ENCODE measurements at places on chromosomes 7 and 10.

GRCh38 chr10:6990891-6991290 is 410.8 kb upstream of the PRKCQ start:
- no peak for DNase-seq

GRCh38 chr10:124338276-124338925 is 80.3 kb downstream of the OAT start:
- DNase-seq, result no peak

GRCh38 chr10:46226900-46227558 is 59.8 kb upstream of the ANTXRL start:
- DNase-seq, result no peak

- DNase-seq, result no peak
Observed at GRCh38 chr10:91146146-91146545, 74.3 kb upstream of the PCGF5 start.

- DNase-seq, result no peak
Observed at GRCh38 chr7:121019018-121019417, 30.5 kb downstream of the CPED1 start.

GRCh38 chr10:6154566-6154965 is 48.2 kb upstream of the PFKFB3 start:
- DNase-seq, result no peak

- DNase-seq, result no peak
Observed at GRCh38 chr7:110105307-110105706, 985.6 kb upstream of the LRRN3 start.

GRCh38 chr7:28588602-28589001 is 176.3 kb downstream of the CREB5 start:
- DNase-seq, result no peak

DNA sequence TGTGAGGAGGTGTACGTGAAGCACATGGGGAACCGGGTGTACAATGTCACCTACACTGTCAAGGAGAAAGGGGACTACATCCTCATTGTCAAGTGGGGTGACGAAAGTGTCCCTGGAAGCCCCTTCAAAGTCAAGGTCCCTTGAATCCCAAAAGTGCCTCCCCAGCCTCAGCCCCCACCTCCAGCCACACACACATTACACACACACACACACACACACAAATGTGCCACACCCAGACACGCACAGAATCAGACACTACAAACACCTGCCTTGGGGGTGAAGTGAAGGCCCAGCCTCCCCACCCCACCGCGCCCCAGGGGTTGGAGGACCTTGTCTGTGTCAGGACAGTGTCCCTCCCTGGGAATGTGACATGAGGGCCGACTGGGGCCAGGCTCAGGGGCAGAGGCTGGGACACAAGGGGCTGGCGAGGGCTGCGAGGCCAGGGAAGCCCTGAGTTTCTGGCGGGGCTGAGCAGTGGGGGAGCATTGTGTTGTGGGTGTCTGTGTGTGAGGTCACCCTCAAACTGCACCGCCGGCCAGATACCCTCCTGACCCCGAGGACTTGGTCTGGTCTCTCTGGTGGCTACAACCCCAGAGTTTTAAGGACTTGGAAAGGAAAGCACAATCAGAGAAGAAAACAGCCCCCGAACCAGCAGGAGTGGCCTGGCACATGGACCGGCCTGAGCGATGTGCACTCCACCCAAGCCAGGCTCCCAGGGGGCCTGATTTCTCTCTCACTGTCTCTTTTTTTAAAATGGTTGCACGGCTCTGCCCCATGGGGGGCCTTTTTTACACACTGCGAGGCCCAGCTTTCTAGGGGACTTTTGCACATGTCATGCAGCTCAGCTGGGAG is 4.0 kb upstream of the ATP6V1F start:
- DNase-seq, result no peak

GRCh38 chr10:118258285-118258684 is 83.8 kb downstream of the FAM204A start:
- DNase-seq, result no peak

- no peak for DNase-seq
Observed at GRCh38 chr7:106604303-106604924, 56.5 kb downstream of the CCDC71L start.

- no peak for DNase-seq
Observed at GRCh38 chr7:133452577-133452976, 199.7 kb downstream of the EXOC4 start.

DNA sequence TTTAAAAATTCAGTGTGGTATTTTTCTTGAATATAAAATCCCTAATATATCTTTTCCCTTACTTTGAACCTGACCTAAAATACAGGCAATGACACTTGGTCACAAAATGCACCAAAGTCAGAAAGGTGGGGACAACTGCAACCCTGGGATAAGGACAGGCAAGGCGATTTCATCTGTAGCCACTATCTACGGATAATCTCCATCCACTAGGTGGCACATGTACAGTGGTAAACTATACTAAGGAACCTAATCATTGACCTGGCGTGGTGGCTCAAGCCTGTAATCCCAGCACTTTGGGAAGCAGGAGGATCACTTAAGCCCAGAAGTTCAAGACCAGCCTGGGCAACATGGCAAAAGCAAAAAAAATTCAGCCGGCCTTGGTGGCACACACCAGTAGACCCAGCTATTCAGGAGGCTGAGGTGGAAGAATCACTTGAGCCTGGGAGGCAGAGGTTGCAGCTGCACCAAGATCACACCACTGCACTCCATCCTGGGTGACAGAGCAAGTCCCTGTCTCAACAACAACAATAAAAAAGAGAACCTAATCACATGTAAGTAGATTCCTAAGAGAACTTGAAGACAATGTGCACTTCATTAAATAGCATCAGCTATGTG is 98.9 kb downstream of the KMT2C start:
- peak; percentile 25 for DNase-seq

- DNase-seq, result no peak
Observed at GRCh38 chr7:18828994-18829857, 288.2 kb downstream of the TWIST1 start.

GRCh38 chr10:100896876-100897461 is 15.8 kb upstream of the SLF2 start:
- DNase-seq, result no peak

- no peak for DNase-seq
Observed at GRCh38 chr7:90192876-90193750, 18.4 kb upstream of the STEAP2 start.

GRCh38 chr7:18515067-18515466 is 19.5 kb downstream of the HDAC9 start:
- no peak for DNase-seq

GRCh38 chr7:75876126-75876881 is 2.5 kb upstream of the RHBDD2 start:
- no peak for DNase-seq

- no peak for DNase-seq
Observed at GRCh38 chr7:76278540-76278939, 23.9 kb upstream of the HSPB1 start.

GRCh38 chr10:123613346-123613850 is 52.8 kb upstream of the GPR26 start:
- no peak for DNase-seq

DNA sequence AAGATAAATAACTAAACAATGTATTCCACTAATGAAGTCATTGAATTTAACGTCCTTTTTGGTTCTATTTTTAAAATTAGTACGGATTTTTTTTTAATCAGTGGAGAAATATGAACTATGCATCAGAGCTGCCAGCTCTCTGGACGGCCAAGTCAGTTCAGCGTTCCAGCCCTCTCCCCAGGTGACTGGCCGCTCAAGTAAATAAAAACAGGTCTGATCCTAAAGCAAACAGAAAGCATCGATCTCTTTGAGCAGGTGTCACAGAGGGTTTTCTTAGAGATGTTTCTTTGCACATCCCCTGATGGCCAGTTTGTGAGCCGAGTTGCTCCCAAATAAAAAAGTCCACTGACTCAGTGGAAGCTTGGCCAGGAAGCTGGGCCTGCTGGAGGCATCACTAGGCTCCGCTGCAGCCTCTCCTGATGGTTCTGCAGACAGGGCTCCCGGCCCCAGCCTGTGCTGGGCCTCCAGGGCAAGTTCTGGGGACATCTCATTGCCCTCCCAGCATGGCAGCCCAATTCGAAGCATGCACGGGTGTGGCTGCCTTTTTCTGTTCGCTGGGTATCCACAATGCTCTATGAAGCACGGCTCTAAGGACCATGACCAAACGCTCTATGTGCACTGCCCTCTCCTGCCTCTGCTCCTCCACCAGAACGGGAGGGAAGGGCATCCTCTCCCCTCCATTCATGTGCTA is 74.7 kb upstream of the PPP2R2D start:
- DNase-seq, result no peak

DNA sequence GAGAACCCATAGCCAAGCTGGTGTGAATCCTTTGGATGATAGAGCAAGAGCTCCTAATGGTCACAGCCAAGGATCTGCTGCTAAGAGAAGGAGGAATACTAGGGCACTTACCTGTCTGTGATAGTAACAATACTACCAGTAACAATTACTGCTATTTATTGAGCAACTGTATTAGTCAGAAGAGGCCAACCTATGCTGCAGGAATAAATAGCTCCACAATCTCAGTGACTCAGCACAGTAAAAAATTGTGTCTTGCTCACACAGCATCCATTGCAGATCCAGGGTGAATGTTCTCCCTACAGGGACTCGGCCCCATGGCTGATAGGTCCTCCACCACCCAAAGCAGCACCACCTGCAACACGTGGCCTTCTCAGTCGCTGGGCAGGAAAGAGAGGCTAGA is 257.6 kb upstream of the ZMIZ1 start:
- DNase-seq, result no peak

GRCh38 chr7:116384936-116385635 is 114.5 kb upstream of the CAV2 start:
- no peak for DNase-seq

GRCh38 chr7:111638078-111638477 is 75.8 kb upstream of the IMMP2L start:
- no peak for DNase-seq

Data from adrenal gland (tissue), 19 donors.